NCI-H774 (cell line): ENCODE measurements at places on chromosomes 5 and 9.

DNA sequence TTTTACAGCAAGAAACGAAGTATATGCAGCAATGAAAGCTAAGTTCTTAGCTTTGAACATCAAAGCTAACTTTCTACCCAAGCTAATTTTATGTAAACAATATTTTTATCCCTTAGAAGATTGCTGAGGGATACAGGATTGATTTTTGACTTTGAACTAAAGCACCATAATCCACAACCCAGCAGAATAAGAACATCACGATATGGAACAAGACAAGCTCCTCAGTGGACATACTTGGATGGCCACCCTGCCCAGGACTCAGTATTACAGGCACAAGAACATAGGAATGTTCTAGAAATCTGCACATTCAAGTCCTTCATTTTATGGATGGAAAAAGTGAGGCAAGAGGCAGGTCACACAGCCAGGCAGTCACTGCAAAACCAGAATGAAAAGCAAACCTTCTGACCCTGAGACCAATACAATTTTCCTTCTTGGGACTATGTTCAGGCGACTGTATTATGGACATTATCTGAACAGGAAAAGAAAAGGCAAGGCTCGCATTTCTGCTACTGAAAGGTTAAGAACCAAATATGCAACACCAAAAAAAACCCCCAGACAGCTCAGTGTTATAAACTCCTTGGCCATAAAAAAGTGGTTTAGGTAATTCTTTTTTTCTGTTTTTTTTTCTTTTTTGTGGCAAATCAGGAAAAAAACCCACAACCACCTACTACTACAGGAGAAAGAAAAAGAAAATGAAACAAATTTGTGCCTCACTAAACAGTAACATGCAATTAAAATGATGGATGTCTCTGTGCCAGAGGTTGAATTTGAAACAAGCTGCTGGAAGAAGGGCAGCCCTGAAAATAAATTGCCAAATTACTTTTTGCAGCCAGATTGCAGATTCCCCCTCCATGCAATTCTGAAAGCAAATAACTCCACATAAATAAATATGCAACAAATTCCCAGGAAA lies 25.4 kb downstream of the EPB41L4B start:
- no peak for DNase-seq

- no peak for DNase-seq
Measured at GRCh38 chr9:130414081-130414731, 30.6 kb upstream of the ASS1 start.

DNA sequence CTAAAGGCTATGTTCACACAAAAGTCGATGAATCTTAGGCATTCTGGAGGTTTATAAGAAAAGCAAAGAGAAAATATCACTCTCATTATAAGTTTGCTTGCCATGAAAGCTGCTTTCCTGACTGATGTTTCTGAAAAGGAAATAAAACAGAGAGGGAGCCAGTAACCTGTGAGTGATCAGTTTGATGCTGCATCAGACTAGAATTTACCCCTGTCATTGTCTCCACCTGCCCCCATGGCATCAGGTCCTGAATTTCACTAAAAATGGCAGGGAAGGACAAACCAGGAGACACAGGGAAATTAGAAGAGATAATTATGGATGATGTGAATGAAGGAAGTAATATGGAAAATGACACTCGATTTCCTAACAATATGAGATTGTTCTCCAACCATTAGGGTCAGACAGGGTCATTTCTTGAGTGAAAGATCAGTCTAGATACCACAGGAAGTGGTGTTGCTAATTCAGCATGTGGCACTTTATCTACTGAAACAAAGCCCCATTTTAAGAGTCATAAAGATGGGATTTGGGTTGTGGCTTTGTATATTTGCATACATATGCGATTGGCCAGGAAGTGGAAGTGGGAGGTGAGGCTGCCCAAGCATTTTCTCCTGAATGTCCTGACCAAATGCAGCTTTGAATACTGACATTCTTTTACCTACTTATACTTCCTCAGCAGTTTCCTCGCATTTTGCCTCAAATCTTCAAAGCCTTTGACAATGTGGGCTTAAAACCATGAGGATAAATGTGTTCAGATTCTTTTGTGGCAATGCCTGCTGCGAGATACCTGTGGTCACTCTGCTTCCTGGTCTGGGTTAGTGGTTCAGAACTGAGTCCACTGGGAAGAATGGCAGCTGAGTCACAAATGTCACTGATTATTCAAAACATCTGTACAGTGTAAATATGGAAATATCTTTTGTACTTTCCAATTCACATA lies 29.7 kb downstream of the MEGF10 start:
- no peak for DNase-seq

DNA sequence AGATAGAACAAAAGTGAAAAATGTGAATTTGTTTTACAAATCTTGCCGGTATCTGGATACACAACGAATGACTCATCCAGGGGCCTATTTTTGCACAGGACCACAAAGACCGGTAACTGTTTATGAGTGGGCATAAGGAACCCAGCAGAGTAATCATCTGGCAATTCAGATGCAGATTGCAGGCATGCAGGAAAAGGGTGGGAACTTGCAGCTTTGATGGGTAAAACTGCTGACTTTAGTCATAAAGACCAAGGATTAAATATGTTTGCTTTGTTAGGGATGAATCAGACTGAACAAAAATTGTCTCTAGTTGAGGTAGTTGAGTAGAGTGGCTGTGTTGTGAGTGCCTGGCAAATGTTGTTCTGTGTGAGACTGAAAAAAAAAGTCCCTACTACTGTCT lies 309.6 kb upstream of the CCNH start:
- no peak for DNase-seq

DNA sequence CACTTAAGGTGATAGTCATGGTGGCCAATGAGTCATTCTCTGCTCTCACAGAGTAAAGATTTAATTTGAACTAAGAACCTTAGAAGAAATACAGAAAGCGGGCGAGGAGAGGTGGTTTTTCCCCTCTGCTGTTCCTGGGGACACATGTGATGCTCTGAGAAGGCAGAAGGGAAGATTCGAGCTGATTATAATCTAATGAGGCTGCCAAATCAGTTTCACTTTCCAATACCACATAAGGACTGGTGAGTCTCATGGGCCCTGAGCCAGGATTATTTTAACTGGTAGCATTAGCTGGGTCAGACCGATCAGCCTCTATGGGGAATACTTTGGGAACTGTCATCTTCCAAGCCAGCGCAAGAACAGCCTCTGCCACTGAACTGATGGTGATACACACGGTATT lies 116.5 kb downstream of the SLC1A3 start:
- no peak for DNase-seq

GRCh38 chr5:137335493-137335892 lies 163.6 kb downstream of the SPOCK1 start:
- no peak for DNase-seq

DNA sequence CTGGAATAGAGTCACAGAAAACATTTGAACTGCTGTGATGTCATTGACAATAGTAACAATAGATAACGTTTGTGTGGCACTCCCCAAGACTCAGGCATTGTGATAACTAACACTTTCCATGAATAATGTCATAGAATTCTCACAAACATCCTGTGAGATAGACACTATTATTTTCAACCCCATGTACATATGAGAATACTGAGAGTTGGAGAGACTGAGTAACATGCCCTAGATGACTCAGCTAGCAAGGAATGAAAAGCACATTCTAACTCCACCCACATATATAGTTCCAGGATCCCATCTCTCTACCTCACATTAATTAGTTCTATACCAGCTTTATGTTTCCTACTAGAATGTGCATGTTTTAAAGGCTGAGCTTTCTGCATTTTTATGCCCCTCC lies 71.4 kb downstream of the ASTN2 start:
- no peak for DNase-seq

DNA sequence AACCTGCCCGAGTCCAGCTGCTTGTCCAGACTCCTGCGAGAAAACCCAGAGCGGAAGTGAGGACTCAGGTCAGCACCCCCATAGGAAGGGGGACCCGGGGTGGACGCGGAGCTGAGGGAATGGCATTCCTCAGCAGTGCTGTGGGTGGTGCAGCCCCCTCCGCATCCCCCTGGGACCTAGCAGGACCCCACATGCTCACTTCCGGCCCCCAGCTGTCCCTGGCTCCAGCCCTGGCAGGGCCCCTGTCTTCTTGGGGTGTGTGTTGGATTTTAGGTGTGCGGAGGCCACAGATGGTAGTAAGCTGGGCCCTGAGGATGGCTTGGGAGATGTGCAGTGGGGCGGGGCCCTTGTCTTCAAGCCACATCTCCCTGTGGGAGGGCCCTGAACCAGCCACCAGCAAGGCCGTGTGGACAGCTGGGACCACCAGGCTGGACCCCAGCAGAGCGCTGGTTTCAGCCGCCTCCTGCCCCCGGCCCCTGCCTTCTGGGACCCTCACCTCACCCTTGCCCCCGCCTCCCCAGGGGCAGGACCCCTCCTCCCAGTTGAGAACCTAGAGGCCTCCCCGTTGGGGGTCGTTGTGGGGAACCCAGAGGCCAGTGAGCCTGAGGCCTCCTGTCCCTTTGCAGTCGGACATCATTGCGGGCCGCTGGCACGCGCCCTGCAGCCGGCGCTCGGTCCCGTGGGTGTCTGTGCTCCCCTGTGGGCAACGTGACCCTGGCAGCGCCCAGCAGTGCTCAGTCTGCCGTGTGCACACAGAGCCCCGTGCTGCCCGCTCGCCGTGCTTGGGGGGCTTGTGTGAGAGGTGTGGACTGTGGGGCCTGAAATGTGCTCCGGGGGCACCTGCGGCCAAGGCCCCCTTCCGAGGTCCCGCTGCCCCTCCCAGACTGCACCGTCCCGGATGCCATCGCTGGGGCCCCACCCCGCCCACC lies 10.8 kb upstream of the SLC9A3 start:
- no peak for DNase-seq

DNA sequence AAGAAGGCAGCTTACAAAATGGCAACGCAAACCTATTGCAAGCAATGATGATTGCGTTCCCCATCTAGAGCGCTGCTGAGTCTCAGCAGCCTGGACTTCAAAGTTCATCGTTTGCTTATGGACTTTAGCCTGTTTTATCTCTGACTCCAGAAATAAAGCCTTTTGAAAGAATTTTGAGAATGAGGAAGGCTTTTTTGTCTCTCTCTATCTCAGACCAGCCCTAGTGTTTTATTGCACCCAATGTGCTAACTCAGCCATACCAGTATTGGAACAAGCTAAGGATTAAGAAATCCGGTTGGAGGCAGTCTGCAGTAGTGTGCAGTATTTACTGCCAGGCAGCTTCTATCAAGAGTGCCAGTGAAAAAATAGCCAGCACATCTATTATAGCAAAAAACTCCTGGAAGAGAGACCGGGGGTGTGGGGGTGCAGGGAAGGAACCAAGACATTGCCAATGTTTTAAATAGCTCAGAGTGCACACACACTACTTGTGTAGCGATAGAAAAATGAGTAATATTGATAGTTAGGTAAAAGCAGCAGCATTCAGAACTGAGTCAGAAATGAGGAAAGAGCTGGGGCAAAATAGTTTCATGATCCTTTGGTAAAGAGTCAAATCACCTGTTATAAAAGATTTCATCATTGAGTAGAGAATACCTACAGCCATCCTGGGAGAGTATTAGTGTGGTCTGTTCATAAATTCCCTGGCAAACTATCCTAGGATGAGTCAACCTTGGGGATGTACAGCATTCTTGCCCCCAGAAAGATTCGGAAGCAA lies 219.0 kb downstream of the ZNF608 start:
- DNase-seq, result no peak

DNA sequence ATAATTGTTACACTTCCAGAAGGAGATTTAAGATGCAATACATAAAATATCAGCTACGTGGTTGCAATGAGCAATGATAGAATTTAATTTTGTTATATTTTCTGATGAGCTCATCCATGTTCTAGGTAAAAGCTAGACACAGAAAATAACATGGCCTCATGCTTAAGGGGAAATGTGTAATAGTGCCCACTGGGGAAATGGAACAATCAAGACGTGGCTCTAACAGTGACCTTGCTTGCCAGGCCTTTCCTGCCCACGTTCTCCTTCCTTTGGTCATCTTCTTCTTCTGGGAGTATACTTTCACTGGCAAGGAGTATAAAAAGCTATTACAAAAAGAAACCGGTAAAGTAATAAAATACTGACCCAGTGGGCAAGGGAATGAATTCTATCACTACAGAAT lies 116.2 kb upstream of the TMEM161B start:
- no peak for DNase-seq

DNA sequence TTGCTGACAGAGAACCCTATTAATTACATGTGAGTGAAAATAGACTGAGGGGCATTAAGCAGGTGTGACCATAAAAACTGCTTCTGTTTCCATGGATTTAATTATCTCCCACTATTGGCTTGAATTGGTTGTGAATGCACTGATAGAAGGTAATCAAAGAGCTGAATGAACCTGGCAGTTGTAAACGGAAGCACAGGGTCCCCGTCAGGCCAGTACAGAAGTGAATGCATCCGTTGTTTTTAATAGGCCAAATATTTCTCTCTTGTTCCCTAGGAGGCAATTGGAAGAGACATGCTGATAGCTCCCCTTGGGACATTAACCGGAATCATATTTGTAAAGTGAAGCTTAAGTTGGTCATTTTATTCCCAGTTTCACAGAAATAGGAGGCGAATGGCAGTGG lies 147.0 kb downstream of the CAVIN4 start:
- peak; percentile 22 for DNase-seq

DNA sequence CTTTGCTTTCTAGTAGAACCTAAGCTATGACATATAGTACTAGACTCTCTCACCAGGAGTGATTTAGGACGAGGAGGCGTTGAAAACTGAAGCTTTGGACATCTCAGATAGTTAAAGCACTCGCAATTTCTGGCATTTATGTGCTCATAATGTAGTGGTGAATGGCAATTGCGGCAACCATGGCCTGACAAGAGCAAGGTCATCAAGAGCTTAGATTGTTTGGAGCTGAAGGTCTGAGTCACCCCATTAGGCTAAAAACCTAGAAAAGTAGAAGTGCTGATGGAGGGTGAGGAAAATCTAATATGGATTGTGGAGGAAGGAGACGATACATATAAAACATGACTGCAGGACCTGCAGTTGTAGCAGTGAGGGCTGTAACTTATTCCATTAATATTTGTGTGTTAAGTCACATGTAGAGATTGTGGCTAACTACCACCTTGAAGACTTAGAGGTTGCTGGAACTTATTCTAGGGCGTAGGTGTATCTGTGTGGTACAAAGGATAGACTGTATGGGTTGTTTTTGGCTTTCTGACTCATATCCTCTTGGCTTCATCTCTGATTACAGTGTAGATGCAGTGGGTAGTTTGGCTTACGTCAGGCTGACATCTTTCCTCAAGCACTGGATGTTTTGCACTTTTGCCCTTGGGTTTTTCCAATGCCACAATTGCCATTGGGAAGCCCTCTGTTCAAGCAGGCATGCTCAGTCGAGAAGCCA lies 138.9 kb upstream of the CDKN2B start:
- no peak for DNase-seq

DNA sequence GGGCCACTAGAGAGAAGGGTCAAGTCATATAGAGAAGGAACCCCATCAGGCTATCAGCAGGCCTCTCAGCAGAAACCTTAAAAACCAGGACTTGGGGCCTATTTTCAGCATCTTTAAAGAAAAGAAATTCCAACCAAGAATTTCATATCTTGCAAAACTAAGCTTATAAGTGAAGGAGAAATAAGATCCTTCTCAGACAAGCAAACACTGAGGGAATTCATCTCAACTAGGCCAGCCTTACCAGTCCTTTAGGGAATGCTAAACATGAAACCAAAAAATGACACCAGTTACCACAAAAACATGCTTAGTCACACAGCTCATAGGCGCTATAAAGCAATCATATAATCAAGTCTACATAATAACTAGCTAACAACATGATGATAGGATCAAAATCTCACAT lies 407.1 kb downstream of the LRRC70 start:
- DNase-seq, result no peak
